ENCODE measurements at places on chromosomes 3 and 15. TPM values are rescaled to one million over a fixed set of nuclear protein-coding genes. Genes with fewer than 3 reads are reported as not detected.

The CCK gene
- not detected for total RNA-seq

The PTPRG gene
- total RNA-seq: 56.6 TPM

The ZBED2 gene
- total RNA-seq: not detected

The SLC6A1 gene
- total RNA-seq: 0.38 TPM

The GOLGA8T gene
- total RNA-seq: not detected

The C3orf85 gene
- total RNA-seq: 174 TPM

The ZBTB47 gene
- total RNA-seq: 17.8 TPM

The SLC22A14 gene
- total RNA-seq: not detected

The IP6K2 gene
- 169 TPM for total RNA-seq

- no peak for DNase-seq
Measured at GRCh38 chr3:47079432-47079831, 84.5 kb downstream of the SETD2 start.

DNA sequence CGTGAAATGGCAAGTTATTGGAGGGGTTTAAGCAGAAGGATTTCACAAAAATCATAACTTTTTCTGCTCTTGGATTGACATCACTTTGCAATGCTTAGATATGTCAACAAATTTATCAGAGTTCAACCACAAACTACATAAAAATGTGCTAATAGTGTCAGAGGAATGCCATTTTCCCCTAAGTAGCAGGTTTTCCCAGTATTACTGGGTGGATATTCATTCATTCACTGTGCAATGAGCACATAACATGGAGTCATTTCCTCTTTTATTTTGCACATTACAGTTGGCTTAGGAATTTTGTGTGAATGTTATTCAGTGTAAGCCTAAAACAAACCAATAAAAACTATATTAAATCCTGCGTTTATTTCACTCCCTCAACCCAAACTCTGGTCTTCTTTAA is 537.3 kb upstream of the MCTP2 start:
- no peak for DNase-seq

DNA sequence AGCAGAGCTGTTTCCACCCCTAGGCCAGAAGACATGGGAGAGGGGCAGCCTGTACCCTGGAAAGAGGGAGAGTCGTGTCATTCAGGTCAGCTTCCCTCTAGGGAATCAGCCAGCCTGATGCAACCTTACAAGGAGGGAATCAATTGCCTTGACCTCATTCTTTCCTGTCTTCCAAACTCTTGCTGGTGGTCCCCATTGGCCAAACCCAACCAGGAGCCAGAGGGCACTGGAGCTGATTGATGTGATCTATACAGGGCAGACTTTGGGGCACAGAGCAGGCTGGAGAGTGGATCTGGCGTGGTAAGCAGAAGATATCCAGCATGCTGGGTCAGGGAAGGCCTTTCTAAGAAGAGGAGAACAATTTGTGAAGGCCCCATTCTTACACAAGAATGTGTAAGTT is 19.1 kb upstream of the MAGEF1 start:
- peak; percentile 7 for DNase-seq

DNA sequence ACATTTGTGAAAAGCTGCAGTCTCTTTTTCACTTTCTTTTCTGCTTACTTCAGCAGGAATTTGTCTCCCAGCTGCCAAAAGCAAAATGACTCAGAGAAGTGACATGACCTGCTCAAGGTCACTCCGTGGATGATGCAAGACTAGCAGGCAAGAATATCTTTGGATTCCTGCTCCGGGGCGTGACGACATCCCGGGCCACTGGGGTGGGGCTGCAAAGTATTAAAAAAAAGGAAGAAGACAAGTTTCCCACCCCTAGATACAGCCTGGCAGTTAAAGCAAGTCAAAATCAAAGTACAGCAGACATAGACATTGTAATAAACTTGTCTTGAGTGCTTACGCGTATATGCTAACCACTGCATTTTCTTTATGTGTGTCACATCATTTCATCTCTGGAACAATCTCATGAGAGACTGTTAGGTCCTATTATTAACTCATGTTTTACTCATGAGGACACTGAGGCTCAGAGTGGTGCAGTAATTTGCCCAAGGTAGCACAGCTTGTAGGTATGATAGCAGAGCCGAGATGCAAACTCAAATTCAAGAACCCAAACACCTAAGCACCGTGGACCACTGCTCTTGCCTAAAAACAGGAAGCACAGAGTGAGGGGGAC is 485.2 kb upstream of the PROK2 start:
- peak; percentile 52 for DNase-seq

GRCh38 chr3:134085034-134085775 is 55.5 kb upstream of the SLCO2A1 start:
- no peak for DNase-seq

- no peak for DNase-seq
Measured at GRCh38 chr3:58864480-58864879, 185.3 kb downstream of the CFAP20DC start.

GRCh38 chr3:157865352-157866000 is 240.7 kb downstream of the SHOX2 start:
- DNase-seq: peak; percentile 66

DNA sequence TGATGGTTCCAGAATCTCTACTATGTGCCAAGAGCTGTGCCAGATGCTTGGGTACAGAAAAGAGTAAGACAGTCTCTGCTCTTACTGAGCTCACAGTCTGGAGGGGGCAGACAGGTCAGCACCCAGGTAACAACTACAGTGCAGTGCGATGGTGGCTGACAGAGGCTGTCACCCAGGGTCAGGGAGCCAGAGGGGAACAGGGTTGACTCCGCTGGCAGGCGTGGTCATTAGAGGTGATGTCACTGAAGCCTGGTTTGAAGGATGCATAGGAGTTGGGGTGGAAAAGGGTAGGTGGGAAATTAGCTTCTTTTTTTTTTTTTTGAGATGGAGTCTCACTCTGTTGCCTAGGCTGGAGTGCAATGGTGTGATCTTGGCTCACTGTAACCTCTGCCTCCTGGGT is 31.5 kb downstream of the GNB5 start:
- no peak for DNase-seq

GRCh38 chr3:111636366-111636885 is 41.3 kb upstream of the ZBED2 start:
- DNase-seq: no peak

GRCh38 chr15:62770752-62771151 is 271.8 kb upstream of the TPM1 start:
- no peak for DNase-seq

DNA sequence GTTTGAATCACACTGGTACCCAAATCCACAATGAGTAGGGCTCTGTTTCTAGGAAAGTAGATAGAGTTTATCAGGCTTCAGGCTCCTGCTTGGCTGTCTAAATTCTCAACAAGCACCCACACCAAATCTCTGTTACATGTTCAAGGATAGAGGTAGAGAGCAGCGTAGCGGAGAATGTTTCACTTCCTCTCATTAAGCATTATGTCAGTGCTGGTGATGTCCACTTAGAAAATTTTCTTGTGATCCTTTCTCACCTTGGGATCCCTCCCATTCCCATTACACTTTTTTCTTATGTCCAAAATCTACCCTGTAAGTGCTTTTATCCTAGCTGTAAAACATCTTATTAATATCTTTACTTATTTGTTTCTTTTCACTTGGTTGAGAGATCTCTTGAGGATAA is 34.7 kb upstream of the GCSAM start:
- no peak for DNase-seq

Data from Peyer's patch (tissue), 4 donors.